ENCODE measurements at places on chromosomes 2 and 18. TPM values are rescaled to one million over a fixed set of nuclear protein-coding genes. Genes with fewer than 3 reads are reported as not detected.

Gene MDH1B
- 8.1 TPM for total RNA-seq

Gene GALNT14
- 84.6 TPM for total RNA-seq

Gene NCKAP1
- total RNA-seq, result 140 TPM

Gene DNAH6
- 4.6 TPM for total RNA-seq

GRCh38 chr2:236257575-236257974, 6.6 kb downstream of the ASB18 start:
- DNase-seq, result peak; percentile 10
- no peak overlapping the region for H3K4me3 ChIP-seq
- H3K27ac ChIP-seq, result no peak overlapping the region

GRCh38 chr2:25824216-25824615, 54.1 kb downstream of the ASXL2 start:
- DNase-seq, result no peak
- H3K27ac ChIP-seq, result no peak overlapping the region
- H3K4me3 ChIP-seq, result no peak overlapping the region
- H3K4me1 ChIP-seq, result peaks cover 8% of the 10 kb centered on the region

Gene CCDC142
- 23.1 TPM for total RNA-seq

Gene GAREM1
- 47.0 TPM for total RNA-seq

- no peaks in the 10 kb centered on the region for H3K36me3 ChIP-seq
- no peak overlapping the region for H3K4me3 ChIP-seq
- H3K27ac ChIP-seq, result no peak overlapping the region
- no peaks in the 10 kb centered on the region for H3K27me3 ChIP-seq
- peak; percentile 80 for DNase-seq
- H3K4me1 ChIP-seq, result no peaks in the 10 kb centered on the region
Observed at GRCh38 chr2:219459460-219460311, 25.0 kb downstream of the SPEG start.

DNA sequence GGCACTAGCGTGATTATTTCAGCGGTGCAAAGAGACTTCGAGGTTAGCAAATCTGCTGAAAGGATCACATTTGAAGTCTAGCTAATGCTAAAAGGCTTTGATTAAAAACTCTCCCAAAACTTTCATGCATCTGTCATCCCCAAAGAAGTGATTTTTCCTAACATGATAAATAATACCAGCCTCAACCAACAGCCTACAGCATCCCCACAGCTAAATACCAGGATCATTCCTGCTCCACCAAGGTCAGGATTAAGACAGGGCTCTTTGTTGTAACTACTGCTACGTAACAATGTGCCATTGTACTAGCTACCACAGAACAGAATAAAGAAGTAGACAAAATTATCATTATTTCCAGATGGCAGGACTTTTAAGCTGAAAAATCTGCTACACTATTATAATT, 1.6 kb downstream of the OR6B3 start:
- no peak overlapping the region for H3K4me3 ChIP-seq
- no peaks in the 10 kb centered on the region for H3K36me3 ChIP-seq
- peaks cover 5% of the 10 kb centered on the region for H3K27me3 ChIP-seq
- H3K4me1 ChIP-seq, result no peaks in the 10 kb centered on the region
- no peak for DNase-seq
- H3K27ac ChIP-seq, result no peak overlapping the region

DNA sequence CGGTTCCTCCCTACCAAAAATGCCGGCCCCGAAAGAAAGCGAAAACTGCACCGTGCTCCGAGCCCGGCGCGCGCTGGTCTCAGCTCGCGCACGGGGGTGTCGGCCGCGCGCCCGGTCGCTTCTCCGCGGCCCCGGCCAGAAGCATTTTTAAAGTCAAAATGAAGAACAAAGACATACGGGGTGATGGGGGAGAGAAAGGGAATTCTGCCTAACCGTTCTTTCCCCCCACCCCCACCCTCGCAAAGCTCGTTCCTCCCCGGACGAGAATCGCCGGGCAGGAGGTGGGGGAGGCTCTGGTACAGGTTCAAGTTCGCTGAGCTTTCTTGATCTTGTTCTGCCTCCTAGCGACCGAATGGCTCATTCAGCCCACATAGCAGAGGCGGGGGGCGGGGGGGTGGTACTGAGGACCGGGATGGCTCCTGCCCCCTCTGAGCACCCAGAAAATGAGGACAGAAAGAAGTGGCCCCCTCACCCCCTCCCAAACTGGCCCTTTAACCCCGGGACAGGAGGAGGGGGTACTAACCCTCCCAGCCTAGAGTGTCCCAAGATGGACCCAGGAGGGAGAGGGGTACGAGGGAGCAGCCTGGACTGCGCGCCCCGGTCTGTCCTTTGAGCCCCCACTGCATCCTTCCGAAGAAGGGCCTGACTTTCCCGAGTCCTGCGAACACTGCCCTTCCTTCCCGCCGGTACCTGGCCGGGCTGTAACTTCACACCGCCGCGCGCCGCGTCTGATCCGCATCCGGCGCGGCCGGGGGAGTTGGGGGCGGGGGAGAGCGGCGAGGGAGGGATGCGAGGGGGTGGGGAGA, 3.1 kb downstream of the BCL11A start:
- no peaks in the 10 kb centered on the region for H3K4me1 ChIP-seq
- H3K27me3 ChIP-seq, result no peaks in the 10 kb centered on the region
- DNase-seq, result peak; percentile 96
- no peaks in the 10 kb centered on the region for H3K36me3 ChIP-seq
- peak overlapping the region; percentile 47 for H3K27ac ChIP-seq

DNA sequence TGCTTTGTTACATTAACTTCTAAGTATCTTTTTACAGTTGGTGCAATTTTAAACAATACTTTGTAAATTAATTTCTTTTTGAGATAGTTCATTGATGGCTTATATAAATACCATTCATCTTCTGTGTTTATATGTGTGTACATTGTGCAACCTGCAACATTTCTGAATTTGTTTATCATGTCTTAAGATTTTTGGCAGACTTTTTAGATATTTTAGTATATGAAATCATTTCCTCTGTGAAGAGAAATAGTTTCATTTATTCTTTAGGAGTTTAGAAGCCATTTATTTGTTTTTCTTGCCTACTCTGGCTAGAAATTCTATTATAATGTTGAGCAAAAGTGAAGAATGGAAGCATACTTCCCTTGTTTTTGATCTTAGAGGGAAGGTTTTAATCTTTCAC, 337.8 kb upstream of the DSEL start:
- H3K36me3 ChIP-seq, result no peaks in the 10 kb centered on the region
- H3K27me3 ChIP-seq, result no peaks in the 10 kb centered on the region
- H3K4me1 ChIP-seq, result no peaks in the 10 kb centered on the region
- DNase-seq, result no peak

DNA sequence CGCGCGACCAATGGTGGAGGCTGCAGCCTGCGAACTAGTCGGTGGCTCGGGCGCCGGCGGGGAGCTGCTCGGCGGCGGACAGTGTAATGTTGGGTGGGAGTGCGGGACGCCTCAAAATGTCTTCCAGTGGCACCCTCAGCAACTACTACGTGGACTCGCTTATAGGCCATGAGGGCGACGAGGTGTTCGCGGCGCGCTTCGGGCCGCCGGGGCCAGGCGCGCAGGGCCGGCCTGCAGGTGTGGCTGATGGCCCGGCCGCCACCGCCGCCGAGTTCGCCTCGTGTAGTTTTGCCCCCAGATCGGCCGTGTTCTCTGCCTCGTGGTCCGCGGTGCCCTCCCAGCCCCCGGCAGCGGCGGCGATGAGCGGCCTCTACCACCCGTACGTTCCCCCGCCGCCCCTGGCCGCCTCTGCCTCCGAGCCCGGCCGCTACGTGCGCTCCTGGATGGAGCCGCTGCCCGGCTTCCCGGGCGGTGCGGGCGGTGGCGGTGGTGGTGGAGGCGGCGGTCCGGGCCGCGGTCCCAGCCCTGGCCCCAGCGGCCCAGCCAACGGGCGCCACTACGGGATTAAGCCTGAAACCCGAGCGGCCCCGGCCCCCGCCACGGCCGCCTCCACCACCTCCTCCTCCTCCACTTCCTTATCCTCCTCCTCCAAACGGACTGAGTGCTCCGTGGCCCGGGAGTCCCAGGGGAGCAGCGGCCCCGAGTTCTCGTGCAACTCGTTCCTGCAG, at the start of gene HOXD9:
Gene HOXD9, plus strand, starts transcription at position 37 of the 728 bp plus-strand sequence. Its CDS starts 50 bp downstream, at position 87.
- DNase-seq, result peak; percentile 83
- H3K4me3 ChIP-seq, result peak within 1 kb of the TSS; percentile 80
- no peaks in the 10 kb centered on the region for H3K27me3 ChIP-seq
- H3K27ac ChIP-seq, result peak within 1 kb of the TSS; percentile 95
- peaks cover 10% of the 10 kb centered on the region for H3K4me1 ChIP-seq

Gene SRD5A2
- total RNA-seq, result 0.22 TPM

- DNase-seq, result no peak
- H3K36me3 ChIP-seq, result no peaks in the 10 kb centered on the region
- no peaks in the 10 kb centered on the region for H3K27me3 ChIP-seq
- H3K4me3 ChIP-seq, result no peak overlapping the region
- no peaks in the 10 kb centered on the region for H3K4me1 ChIP-seq
Observed at GRCh38 chr2:141630407-141630930, 500.3 kb downstream of the LRP1B start.

Gene SCG2
- total RNA-seq, result 0.57 TPM

Gene SCYGR4
- not detected for total RNA-seq

GRCh38 chr2:64666810-64667438, 13.2 kb upstream of the SERTAD2 start:
- H3K4me1 ChIP-seq, result peaks cover 2% of the 10 kb centered on the region
- no peaks in the 10 kb centered on the region for H3K27me3 ChIP-seq
- no peaks in the 10 kb centered on the region for H3K36me3 ChIP-seq
- H3K27ac ChIP-seq, result no peak overlapping the region

GRCh38 chr2:151423760-151424159, 14.1 kb downstream of the RIF1 start:
- H3K4me1 ChIP-seq, result no peaks in the 10 kb centered on the region
- H3K36me3 ChIP-seq, result peaks cover 34% of the 10 kb centered on the region
- H3K27ac ChIP-seq, result no peak overlapping the region
- H3K27me3 ChIP-seq, result no peaks in the 10 kb centered on the region

GRCh38 chr2:212646698-212647366, 108.2 kb upstream of the ERBB4 start:
- DNase-seq, result no peak
- H3K4me1 ChIP-seq, result no peaks in the 10 kb centered on the region
- no peaks in the 10 kb centered on the region for H3K36me3 ChIP-seq
- H3K4me3 ChIP-seq, result no peak overlapping the region

DNA sequence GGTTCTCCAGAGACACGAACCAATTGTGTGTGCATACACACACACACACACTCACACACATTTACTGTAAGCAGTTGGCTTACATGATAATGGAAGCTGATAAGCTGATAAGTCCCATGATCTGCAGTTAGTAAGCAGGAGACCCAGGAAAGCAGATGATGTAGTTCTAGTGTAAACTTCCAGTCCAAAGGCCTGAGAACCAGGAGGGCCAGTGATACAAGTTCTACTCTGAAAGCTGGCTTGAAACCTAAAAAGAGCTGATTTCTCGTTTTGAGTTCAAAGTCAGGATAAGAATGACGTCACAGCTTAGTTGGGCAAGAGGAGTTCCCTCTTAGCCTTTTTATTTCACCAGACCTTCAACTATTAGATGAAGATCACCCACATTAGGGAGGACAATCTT, 558.8 kb upstream of the PIK3C3 start:
- no peak overlapping the region for H3K27ac ChIP-seq
- H3K36me3 ChIP-seq, result no peaks in the 10 kb centered on the region
- no peak overlapping the region for H3K4me3 ChIP-seq
- H3K27me3 ChIP-seq, result no peaks in the 10 kb centered on the region
- no peak for DNase-seq

GRCh38 chr18:27922780-27923179, 254.2 kb downstream of the CDH2 start:
- no peaks in the 10 kb centered on the region for H3K4me1 ChIP-seq
- no peak overlapping the region for H3K27ac ChIP-seq
- no peaks in the 10 kb centered on the region for H3K36me3 ChIP-seq
- DNase-seq, result no peak
- no peak overlapping the region for H3K4me3 ChIP-seq

DNA sequence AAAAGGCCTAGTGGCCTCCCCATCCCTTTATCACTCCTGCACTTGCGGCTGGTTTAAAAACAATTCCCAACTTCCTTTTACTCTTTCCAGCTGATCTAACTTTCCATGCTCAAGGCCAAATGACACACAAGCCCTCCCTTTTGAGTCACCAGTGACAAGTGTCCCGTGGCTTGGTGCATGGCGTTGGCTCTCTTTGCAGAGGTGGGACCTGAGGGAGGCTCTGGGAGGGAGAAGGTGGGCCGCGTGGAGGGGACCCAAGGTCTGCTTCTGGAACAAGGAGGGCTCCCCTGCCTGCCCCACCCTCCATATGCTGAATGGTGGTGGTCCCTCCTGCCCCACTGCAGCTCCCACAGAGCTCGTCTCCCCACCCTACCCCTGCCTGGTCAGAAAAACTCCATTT, 30.8 kb upstream of the HPCAL1 start:
- no peaks in the 10 kb centered on the region for H3K27me3 ChIP-seq
- DNase-seq, result no peak
- H3K27ac ChIP-seq, result no peak overlapping the region

- peaks cover 4% of the 10 kb centered on the region for H3K4me1 ChIP-seq
- H3K27ac ChIP-seq, result no peak overlapping the region
- H3K36me3 ChIP-seq, result no peaks in the 10 kb centered on the region
- peak; percentile 37 for DNase-seq
Observed at GRCh38 chr2:30487603-30488002, 40.6 kb downstream of the LCLAT1 start.

DNA sequence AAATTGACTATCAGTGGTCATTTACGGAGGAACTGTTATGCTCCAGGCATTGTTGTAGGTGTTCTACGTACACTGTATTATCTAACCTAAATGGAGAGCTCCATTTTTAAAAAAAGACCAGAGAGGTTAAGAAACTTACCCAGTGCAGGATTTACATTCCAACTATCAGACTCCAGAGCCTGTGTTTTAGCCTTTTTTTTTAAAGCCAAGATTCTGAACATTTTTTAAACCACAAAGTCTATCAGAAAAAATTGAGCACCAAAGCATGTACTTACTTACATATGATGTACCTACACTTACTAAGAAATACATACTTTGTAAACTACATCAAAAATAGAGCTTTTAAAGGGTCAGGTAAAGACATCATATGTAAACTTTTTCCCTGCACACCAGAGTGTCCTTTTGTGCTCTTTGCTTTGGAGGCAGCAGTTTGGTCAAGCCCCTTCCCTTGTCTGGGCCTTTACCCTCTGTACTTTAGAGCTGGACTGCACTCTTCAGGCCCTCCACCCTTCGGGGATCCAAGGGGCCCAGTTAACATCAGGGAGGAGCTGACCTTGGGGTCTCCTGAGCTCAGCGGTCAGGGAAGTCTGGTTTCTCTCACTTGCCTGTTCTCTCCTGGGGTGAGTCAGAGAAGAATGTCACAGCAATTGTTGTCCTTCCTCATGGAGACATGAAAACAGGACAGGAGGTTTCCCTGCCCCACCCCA, 58.4 kb downstream of the ITGB1BP1 start:
- DNase-seq, result no peak
- no peak overlapping the region for H3K27ac ChIP-seq
- no peaks in the 10 kb centered on the region for H3K27me3 ChIP-seq
- no peaks in the 10 kb centered on the region for H3K4me1 ChIP-seq
- H3K4me3 ChIP-seq, result no peak overlapping the region
- H3K36me3 ChIP-seq, result peaks cover 2% of the 10 kb centered on the region

Gene DNAJC5G
- total RNA-seq, result not detected

All from kidney (tissue), 22 donors.